CD4-positive, alpha-beta T cell treated with Interleukin-12 subunit alpha and Interleukin-12 subunit beta, for 1 hour (primary cell): ENCODE measurements at places on chromosomes 4 and X.

- DNase-seq = no peak
These were observed 53.8 kb downstream of the SPRY1 start for GRCh38 chr4:123450393-123450792.

DNA sequence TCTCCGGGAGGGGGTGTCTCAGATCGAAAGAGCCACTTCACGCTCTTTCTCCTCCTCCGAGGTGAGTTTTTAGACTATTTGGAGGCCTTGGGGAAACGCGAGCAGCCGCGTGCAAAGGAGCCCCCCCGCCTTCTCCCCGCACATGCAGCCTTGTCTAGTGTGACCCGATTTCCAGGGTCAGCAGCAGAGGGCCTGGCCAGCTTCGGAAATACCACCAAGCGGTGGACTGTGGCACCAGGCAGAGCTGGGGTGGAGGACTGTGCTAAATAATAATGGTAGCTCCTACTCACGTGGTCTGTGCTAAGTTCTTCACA is 79.3 kb upstream of the BCOR start:
- no peak for DNase-seq

DNA sequence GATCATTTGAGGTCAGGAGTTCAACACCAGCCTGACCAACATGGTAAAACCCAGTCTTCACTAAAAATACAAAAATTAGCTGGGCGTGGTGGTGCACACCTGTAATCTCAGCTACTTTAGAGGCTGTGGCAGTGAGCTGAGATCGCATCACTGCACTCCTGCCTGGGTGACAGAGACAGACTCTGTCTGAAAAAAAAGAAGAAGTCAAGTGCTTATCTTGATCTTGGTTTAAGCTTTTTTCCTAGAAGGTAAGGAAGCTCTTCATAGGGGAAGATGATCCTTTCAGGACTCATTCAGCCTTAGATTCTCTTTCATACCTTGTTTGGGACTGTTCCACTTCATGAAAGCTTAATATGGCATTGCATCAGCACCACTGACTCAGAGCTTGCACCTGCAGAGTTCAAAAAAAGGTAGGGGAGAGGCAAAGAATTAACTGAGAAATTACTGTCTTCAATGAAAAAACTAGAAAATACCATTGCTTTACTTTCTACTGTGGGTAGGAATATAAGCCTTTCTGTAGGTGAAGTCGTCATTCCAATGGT is 70.8 kb upstream of the EPGN start:
- DNase-seq = no peak

GRCh38 chr4:6229671-6230501 is 29.5 kb upstream of the JAKMIP1 start:
- DNase-seq = no peak

- no peak for DNase-seq
These were observed 494.7 kb downstream of the TRAM1L1 start for GRCh38 chr4:116590648-116591047.

- no peak for DNase-seq
These were observed 1.3 kb upstream of the INTU start for GRCh38 chr4:127631420-127631819.
